Stimulated activated CD4-positive, alpha-beta T cell treated with anti-CD3 and anti-CD28 coated beads, Interleukin-2, amount 100 ng/mL, for 48 hours (primary cell): ENCODE measurements at places on chromosomes 2 and 18.

GRCh38 chr2:88448248-88448647 is 4.2 kb downstream of the FOXI3 start:
- DNase-seq, result no peak

GRCh38 chr18:35941299-35941698 is 31.2 kb upstream of the RMP24 start:
- no peak for DNase-seq

- DNase-seq, result no peak
Measured at GRCh38 chr18:24546307-24546706, 85.9 kb downstream of the HRH4 start.

DNA sequence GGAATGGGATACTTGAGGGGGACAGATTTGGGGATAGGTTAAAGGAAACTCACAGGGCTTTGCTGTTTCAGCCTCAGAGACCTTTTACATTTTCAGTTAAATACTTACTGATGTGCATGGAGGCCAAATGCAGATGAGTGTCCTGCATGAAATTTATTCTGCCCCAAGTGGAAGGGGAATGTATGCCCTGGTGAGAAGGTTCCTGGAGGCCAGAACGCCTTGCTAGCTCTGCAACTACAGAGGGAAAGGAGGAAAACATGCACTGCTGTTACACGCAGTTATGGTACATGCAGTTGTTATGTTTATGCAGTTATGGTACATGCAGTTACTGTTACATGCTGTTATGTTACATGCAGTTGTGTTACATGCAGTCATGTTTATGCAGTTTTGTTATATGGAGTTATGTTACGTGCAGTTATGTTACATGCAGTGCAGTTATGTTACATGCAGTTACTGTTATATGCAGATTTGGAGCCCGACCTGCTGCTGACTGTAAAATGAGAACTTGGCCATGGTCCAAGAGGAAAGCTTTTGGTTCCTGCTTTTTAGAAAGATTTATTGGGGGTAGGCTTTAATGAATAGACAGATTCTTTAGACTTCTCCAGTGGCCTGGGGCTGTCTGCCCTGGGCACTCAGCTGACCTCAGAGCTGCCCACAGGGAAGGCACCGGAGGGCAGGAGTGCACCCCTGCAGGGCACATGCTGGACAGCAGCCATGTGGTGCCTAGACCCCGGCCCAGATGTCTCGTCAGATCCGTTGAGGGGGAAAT is 84.1 kb downstream of the LDLRAD4 start:
- no peak for DNase-seq

- DNase-seq, result no peak
Measured at GRCh38 chr2:241798081-241798630, 10.8 kb upstream of the NEU4 start.

DNA sequence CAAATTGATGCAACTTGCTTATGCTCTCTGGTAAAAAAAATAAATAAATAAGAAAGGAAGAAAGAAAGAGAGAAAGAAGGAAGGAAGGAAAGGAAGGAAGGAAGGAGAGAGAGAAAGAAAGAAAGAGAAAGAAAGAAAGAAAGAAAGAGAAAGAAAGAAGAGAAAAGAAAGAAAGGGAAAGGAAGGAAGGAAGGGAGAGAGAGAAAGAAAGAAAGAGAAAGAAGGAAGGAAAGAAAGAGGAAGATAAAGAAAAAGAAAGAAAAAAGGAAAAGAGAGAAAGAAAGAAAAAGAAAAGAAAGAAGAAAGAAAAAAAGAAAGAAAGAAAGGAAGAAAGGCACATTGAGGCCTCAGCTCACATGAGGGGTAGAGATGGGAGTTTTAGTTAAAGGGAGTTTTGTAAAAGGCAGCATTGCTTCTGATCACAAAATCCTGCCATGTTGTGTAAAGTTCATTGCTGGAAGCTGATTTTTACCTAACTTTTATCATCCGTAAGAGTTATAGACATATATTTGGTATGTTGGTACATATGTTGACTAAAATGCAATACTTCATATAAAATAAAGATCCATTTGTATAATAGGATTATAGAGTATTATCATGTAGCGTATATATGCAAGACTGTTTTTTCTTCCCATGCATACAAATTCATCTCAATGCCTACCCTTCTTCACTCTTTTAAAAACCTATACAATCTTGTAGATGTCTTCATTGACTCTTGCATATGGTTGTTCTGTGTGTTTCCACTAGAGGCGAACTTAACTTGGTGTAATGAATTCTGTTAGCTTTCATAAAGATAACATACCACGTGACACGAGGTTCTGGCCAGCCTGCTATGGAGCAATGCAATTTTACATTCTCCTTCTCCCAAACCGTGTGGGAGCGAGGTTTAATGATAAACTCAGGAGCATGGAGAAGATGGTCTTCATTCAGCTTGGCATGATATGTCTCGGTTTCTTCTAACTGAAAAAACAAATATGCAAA is 32.8 kb downstream of the MYOM1 start:
- no peak for DNase-seq

DNA sequence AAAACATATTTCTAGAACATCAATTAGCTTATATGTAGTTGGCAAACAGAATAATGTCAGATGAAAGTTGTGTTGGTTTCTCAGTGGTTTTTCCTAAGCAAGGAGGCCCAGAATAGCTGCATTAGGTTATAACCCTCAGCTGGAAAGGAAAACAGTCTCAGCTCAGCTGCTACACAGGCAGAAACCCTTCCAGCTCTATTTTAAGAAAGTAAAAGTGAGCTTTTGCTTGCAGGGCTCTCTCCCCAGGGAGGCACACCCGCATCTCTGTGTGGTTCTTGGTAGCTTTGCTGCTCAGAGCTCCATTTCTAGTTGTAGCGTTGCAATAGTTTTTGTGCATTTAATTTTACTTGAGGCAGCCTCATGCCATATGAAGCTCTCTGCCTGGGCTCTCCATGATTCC is 54.6 kb downstream of the PIKFYVE start:
- DNase-seq, result no peak

DNA sequence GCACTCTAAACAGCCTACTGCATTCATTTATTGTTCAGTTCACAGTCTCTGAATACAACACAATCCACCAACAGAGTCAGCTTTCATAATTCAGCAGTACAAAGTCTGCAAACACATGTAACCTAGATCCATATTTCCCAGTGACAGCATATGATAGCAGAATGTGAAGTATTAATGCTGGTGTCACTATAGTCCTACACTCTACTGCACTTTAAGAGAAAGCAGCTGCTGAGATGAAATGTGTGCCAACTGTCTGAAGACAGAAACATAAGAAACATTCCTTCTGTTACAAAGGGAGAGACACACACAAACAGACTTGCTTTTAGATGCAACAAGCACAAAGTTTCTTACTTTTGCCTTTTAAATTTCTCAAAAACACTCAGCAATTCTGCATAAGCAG is 441.8 kb downstream of the ZEB2 start:
- no peak for DNase-seq

DNA sequence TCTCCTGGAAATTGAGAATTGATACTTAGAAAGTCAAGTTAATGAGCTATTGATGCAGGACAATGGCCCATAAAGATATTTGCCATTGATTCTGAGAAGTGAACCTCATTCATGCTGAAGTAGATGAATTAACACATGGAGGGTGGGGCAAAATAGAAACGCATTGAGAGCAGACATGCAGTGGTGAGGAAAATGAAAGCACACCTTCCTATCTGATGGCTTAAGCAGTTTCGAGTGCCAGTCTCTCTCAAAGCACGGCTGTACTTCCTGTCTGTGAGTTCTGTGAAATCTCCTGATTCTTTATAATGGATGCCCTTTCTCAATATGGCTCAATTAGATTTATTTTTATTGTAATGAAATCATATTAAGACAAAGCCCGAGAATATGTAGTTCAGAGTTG is 247.0 kb downstream of the TMX3 start:
- no peak for DNase-seq

- no peak for DNase-seq
Measured at GRCh38 chr2:142741764-142742269, 135.6 kb upstream of the KYNU start.

GRCh38 chr2:49037197-49037596 is 117.1 kb downstream of the FSHR start:
- DNase-seq, result no peak

DNA sequence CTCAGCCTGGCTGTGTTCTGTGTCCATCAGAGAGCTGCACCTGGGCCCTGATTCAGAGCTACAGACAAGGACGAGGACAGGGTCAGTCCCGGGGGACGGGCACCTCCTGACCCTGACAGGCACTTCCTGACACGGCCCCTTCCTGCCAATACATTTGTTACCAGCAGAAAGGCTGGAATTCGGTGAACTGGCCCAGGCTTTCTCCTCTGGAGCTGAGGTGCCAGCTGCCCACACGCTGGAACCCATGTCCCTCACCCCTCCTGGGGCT is 12.3 kb upstream of the ZNF519 start:
- DNase-seq, result no peak

GRCh38 chr2:54977149-54977548 is 73.1 kb downstream of the RTN4 start:
- DNase-seq, result no peak

- DNase-seq, result no peak
Measured at GRCh38 chr2:43831543-43832294, 6.9 kb downstream of the ABCG5 start.

- DNase-seq, result no peak
Measured at GRCh38 chr2:128558441-128558840, 239.8 kb upstream of the HS6ST1 start.

GRCh38 chr2:37911296-37911873 is 13.7 kb upstream of the RMDN2 start:
- DNase-seq, result no peak

DNA sequence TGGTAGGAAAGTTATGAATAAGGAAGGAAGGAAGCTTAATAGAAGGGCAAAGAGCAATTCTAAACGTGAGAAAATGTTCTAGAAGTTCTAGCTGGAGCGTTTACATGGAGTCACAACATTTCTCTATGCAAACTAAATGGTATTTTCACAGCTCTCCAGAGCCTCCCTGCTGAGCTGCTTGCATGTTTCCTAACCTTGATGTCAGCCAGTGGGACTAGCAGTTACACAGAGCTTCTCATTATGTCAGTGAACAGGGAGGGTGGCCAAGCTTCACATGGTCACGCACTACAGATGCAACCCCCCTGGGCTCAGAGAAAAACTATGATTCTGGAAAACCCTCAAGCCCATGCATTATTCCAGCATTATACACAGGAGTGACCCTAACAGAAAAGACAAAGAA is 153.4 kb upstream of the CCDC150 start:
- no peak for DNase-seq

GRCh38 chr2:38557981-38558380 is 44.7 kb downstream of the HNRNPLL start:
- no peak for DNase-seq

DNA sequence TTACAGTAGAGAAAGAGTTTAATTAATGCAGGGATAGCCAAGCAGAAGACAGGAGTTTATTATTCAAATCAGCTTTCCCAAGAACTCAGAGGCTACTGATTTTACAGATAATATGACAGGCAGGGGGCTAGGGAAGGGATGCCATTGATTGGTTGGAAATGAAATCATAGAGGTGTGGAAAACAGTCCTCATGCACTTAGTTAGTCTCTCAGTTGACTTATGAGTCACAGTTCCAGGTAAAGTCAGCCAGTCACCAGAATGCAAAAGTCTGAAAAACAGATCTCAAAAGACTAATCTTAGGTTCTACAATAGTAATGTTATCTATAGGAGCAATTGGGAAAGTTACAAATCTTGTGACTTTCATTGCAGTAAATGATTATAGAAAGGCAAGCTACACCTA is 676.4 kb upstream of the CHAC2 start:
- DNase-seq, result no peak

DNA sequence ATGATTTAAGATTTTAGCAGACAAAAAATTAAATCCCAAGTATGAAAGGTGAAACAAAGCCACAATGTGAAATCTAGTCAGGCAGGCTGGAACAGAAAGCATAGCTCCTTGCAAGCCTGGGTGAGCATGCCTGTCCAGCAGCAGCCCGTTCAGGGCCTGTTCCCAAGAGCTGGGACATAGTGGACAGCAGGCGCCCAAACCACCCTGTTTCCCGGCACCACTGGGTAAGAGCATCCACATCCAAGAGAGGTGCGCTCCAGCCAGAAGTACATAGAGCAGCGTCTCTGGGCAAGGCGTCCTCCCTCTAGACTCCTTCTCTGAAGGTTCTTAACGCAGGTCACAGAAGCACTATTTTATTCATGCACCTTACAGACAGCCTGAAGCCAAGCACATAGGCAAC is 80.8 kb downstream of the DNER start:
- DNase-seq, result no peak

- DNase-seq, result no peak
Measured at GRCh38 chr2:156787517-156787916, 351.3 kb downstream of the GPD2 start.

GRCh38 chr2:234187646-234188174 is 137.2 kb downstream of the SPP2 start:
- no peak for DNase-seq

- DNase-seq, result no peak
Measured at GRCh38 chr2:222859786-222860612, 837 bp upstream of the ACSL3 start.

DNA sequence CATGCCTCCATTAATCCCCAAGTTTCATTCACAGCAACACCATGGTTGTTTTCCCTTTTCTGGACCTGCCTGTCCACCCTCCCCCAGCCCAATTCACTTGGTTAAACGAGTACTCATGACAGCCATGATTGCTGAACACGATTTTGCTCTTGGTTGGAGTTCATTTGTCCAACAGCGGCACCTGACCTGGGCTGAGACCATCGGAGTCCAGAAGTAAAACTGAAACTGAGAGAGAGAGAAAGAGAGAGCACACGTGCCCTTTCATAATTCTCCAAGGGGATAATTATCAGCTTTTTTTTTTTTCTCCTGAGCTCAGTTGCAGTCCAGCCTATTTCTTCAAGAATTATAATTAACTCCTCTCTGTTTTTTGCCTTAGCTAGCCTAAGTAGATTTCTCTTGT is 13.7 kb upstream of the KIF5C start:
- no peak for DNase-seq

- DNase-seq, result no peak
Measured at GRCh38 chr2:53765767-53766166, 1.8 kb upstream of the CHAC2 start.

DNA sequence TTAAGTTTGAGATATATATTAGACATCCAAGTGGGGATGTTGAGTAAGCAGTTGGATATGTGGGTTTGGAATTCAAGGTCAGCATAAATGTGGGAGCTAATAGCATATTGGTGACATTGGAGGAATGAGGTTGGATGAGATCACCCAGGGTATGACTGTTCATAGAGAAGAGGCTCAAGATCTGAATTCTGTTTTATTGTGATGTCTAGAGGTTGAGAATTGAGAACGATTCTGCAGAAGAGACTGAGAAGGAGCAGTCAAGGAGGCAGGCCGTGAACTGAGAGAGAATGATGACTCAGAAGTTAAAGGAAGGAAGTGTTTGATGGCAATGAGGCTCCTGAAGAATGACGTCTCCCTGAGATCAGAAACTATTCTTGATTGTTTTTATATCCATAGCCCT is 5.9 kb downstream of the SERPINB11 start:
- no peak for DNase-seq

DNA sequence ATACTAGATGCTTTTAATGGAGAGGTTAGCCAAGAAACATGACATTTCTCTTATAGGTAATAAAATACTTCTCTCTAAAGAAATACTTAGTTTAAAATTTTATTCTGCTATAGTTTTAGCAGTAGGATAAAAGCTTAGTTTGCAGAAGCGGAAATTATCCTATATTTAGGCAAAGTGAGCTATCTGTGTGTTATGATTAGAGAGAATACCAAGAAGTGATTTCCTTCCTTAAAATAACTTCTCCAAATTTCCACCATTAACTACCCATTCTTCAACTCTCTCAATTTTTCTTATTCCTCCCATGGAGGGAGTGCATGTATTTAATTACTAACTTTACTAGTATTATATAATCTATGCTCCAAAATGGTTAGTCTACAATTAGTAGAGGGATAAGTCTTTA is 15.8 kb upstream of the IL1RL1 start:
- no peak for DNase-seq

- peak; percentile 28 for DNase-seq
Measured at GRCh38 chr2:113886479-113887008, 3.3 kb upstream of the ACTR3 start.
